ENCODE measurements at places on chromosomes 3 and 15.

- DNase-seq: no peak
Observed at GRCh38 chr3:29215948-29216347, 64.9 kb upstream of the RBMS3 start.

GRCh38 chr15:96123028-96123400 lies 207.5 kb upstream of the NR2F2 start:
- DNase-seq: no peak

GRCh38 chr15:68012911-68013310 lies 41.2 kb upstream of the PIAS1 start:
- no peak for DNase-seq

DNA sequence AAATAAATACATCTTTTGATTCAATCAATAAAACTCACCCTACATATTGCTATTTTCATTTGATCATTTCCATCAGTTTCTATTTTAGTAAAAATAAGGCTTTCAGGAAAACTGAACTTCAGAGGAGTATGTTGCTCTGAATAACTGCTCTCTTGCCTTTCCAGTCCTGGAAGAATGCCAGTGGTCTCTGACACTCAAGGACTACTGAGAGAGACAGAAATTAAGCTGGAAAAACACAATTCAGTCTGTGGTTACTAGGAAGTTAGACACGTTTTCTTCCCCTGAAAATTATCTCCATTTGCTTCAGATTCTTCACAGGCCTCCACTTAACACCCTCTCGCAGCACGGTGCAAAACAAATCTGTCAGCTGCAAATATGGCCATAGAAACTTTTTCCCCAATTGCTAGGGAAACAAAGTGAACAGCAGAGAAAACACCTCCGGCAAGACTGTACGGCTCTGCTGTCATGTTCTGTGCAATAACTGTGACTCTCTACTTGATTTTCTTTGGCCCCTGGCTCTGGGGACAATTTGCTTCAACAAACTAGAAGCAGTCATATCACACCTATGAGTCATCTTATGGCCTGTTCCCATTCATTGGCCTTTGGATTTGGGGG lies 353.0 kb downstream of the MAGI1 start:
- DNase-seq: no peak

DNA sequence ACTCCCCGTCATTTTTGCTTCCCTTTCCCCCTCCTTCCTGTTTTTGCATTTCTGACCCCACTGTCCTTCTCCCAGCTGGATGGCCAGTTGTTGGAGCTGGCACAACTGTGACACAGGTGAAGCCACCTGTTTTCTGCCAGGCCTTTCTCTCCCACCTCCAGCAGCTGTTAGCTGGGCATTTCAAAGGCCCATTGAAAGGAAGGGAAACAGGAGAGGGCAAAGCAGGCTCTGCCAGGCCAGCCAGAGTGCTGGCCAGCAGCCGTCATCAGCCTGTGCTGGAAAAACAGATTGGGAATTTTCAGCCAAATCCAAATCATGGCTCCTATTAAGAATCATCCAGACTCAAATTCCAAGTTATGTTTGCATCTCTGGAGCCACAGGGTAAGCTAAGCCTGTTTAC lies 155.2 kb upstream of the C2CD4B start:
- DNase-seq: no peak
